ENCODE measurements at places on chromosomes 7 and 10.

GRCh38 chr10:104472505-104472904, 118.9 kb downstream of the CFAP58 start:
- DNase-seq = no peak

- DNase-seq = no peak
Observed at GRCh38 chr7:101167645-101168411, 2.5 kb upstream of the VGF start.

DNA sequence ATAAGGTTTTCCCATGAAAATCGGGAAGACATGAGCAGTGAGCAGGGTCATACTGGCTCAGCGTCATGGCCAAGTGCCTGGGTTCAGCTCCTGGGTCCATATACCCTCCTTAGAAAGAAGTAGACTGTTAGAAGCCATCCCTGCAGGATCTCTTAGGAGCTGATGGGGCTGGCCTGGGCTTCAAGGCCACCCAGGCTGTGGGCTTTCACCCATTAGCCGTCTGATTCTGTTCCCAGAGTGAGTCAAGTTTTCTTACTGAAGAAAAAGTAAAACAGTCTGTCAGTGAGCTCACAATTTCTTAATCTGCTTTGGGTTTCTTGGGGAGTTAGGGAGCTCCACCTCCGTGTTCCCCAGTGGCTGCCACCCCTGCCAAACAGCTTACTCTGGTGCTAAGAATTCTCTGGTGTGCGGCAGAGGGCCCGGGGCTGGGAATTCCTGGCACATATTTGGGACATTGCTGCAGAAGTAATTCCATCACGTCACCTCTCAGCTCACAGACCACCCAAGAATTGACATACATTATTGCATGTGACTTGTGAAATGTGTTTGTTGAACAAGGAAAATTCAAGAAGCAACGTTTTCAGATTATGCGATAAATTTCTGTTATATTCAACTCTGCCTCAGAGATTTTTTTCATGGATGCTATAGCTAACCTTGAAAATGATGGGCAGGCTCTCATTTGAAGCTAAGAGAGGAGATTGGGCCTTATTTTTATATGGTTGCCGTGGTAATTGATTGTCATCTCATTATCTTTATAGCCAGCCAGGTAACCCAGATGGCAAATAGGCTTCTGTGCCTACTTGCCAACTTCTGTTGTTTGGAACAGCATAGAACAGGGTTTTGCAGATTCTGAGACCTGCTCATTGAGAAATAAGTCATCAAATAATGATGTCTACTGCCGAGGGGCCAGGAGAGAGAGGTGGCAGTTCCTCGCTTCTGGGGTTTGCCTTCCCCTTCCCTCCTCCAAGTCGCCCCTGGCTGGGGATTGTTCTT, 166.4 kb downstream of the CHN2 start:
- no peak for DNase-seq

DNA sequence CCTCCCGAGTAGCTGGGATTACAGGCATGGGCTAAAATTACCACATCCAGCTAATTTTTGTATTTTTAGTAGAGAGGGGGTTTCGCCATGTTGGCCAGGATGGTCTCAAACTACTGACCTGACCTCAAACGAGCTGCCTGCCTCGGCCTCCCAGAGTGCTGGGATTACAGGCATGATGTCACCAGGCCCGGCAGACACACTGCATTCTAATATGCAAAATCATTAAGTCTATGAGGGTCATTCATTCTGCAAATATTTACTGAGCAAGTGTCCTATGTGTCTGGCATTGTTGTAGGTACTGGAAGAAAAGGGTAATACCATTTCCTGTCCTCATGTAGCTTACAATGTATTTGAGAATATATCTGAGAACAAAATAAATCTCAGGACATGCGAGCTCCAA, 2.7 kb downstream of the PUS7 start:
- DNase-seq = no peak

DNA sequence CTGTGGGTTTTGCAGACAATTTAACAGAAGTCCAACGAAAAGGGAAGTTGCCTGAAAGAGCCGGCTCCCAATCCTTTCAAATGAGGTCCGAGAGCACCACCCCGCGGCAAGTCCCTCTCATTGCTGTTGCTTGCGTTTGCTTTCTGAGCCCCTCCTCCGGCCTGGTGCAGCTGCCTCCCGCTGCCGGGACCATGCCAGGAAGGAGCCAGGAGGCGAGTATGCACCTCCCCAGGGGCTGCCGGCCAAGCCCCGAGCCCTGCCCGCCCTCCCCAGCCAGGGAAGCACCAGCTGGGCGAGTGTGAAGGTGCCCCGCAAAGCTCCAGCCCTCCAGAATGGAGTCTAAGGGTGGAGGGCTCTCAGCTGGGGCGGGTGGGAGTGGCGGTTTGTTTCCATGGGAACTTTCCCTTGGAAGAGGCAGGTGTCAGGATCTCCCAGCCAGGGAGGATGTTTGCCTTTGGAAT, 25.8 kb upstream of the PPP2R2D start:
- DNase-seq = peak; percentile 82

GRCh38 chr7:46191776-46192175, 270.7 kb upstream of the IGFBP3 start:
- DNase-seq = no peak

DNA sequence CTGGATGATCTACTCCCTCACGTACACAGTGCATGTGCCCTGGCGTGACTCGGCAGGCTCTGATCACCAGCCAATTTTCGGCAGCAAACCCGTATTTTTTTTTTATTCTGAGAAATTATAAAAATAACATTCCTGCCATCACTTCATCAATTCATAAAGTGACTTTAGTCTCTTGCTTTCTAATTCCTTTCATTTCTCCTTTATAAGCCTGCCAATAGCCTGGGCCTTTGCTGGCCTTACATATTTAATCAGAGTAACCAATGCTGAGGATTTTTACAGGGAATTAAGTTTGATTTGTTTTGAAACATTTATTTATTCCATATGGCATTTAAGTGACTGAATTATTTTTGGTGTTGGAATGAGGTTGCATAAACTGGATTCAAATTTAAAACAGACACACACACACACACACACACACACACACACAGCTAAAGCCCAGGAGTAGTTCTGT, 140.8 kb downstream of the ETV1 start:
- no peak for DNase-seq

GRCh38 chr7:108358553-108358952, 97.7 kb downstream of the NRCAM start:
- DNase-seq = no peak

- DNase-seq = no peak
Observed at GRCh38 chr7:110539216-110539615, 551.7 kb upstream of the LRRN3 start.

DNA sequence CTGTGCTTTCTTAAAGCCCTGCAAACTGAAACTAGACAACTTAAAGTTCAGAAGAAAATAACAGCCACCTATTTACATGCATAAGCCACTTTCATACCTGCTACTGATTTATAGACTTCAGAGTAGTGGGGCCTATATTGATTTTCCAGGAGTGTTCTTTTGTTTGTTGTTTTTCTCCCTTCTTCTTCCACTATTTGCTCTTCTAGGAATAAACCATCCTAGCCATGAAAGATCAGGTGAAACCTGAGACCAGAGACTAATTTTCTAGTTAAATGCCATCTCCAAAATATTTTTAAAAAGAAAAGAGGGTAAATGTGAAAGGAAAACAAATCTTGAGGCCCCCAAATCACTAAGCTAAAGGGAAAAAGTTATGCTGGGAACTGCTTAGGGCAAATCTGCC, 72.4 kb upstream of the C1GALT1 start:
- DNase-seq = no peak

DNA sequence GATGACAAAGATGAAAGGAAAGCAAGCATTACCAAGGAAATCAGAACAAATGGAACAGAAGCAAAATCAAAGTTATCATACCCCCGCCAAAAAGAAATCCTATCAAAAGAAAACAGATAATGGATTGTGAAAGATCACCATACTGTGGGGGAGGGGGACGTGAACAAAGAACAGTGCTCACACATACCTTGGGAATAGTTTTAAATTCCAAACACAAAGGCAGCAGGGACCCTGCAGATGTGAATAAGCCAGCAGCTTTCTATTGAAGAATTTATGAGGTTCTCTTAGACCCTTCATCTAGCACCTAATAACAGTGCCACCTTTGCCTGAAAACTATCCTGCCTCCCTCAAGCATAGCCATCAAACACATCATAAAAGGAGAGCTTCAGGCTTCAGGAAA, 94.0 kb downstream of the AKR1D1 start:
- no peak for DNase-seq

DNA sequence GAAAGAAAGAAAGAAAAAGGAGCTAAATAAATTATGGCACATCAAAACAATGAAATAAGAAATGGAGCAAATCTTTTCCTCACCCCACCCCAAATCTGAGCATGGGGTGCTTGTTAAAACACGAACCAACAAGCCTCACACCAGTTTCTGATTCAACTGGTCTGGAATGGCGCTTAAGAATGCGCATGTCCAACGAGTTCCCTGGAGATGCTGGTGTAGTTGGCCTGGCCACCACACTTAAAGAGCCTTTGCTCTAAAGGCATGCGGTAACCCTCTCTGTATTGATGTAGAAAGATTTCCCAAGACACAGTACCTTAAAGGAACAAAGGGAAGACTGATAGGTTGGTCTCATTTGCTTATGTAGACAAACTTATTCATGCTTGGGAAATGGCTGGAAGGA, 49.1 kb upstream of the STEAP1B start:
- DNase-seq = no peak

- no peak for DNase-seq
Observed at GRCh38 chr7:2924866-2925840, 81.0 kb upstream of the GNA12 start.

GRCh38 chr10:6580279-6581029, 378 bp upstream of the PRKCQ start:
- peak; percentile 88 for DNase-seq

GRCh38 chr7:87875151-87876039, 765 bp downstream of the SLC25A40 start:
- DNase-seq = peak; percentile 62

GRCh38 chr7:139680676-139681462, 96.9 kb downstream of the HIPK2 start:
- peak; percentile 86 for DNase-seq

DNA sequence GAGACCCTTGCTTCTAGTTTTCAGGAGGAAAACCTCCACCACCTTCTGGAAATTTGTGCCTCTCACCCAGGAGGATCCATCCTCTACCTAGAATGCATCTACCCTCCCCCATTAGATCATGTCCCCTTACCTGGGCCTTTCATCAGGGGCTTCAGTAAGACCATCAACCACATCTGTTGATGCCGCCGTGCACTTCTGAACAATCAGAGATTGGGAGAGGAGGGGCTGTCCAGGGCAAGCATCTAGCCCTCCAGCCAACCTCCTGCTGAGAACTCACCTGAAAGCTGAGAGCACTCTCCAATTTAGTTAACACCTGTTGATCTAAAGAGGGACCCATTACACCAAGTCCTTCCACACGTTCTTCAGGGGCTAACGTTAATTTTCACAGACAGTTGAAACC, 57.6 kb upstream of the PIK3CG start:
- DNase-seq = no peak

DNA sequence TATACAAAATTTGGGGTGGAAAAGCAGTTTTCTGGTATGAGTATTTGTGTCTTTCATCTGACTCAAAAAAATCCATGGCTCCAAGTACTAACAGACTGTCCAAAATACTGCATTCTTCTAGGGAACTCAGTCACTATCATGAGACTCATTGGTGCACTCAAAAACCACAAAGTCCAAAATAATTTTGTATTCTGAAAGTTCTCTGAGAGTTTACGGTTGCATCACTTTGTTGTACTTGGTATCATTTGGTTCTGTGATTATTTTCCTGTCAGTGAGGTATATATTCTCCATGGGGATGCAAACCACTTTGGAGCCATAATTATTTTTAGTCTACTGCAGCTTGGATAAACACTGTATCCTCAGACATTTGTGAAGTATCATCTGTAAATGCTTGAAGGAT, 28.0 kb upstream of the CABCOCO1 start:
- DNase-seq = no peak

DNA sequence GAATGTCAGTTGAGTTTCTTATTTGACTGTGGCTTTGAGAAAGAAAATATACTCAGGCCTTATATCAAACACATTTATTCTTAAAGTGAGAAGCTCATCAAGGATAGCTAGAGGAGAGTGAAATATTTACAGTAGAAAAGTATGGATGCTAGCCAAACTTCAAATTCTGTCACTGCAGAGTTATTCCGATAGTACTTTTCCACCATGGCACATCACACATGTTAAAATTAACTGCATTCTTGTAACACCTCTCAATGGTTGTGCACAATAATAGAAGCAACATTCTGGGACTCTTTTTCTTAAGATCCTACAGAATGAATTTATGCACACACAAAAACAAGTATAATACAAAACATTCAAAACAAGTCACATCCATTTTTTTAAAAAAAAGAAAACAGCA, 4.5 kb downstream of the PPP1R3C start:
- no peak for DNase-seq

DNA sequence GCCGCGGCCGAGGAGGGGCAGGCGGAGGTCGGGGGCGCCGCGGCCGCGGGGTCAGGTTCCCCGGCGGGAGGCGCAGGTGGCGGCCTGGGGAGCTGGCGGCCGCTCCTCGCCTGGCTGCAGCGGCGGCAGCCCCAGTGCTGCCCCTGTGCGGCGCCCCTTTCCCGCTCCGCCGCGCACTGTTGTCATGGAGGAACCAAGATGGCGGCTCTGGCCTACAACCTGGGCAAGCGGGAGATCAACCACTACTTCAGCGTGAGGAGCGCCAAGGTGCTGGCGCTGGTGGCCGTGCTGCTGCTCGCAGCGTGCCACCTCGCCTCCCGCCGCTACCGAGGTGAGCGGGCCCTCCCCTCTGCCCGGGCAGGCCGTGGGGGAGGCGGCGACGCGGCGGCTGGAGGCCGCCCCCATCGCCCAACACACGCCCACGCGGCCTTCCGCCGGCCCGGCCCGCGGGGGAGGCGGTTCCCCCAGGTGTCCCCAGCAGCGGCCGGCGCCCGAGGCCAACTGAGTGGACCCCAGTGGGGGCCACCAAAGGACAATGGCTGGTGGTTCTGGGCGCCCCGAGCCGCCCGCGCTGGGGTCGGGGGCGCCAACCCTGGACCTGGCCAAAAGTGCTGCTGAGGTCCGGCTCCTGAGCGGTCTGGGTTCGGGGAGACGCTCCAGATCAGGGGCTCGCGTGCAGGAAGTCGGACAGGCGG, 425 bp downstream of the CASD1 start:
- peak; percentile 86 for DNase-seq

GRCh38 chr10:97948822-97949221, 81.6 kb downstream of the CRTAC1 start:
- DNase-seq = no peak

- no peak for DNase-seq
Observed at GRCh38 chr7:136146925-136147324, 169.8 kb upstream of the MTPN start.

DNA sequence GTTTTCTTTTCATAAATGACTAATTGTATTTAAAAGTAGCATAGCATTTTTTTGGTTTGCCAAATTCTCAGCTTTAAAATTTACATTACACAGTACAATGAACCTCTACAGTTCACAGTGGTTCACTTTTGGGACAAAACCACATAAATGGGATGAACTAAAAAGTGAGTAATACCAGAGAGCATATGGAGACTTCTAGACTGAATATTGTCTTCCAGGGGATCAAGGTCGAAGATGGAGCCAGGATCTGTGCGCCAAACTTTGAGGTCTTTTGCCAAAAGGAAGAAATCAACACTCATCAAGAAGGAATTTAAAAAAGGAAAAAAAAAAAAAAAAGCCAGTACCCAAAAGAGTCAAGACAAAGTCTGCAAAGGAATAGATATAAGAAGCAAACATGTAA, 87.5 kb downstream of the NEBL start:
- no peak for DNase-seq
